GM23248 (cell line): ENCODE measurements at places on chromosomes 1 and 21. TPM values are rescaled to one million over a fixed set of nuclear protein-coding genes. Genes with fewer than 3 reads are reported as not detected.

DNA sequence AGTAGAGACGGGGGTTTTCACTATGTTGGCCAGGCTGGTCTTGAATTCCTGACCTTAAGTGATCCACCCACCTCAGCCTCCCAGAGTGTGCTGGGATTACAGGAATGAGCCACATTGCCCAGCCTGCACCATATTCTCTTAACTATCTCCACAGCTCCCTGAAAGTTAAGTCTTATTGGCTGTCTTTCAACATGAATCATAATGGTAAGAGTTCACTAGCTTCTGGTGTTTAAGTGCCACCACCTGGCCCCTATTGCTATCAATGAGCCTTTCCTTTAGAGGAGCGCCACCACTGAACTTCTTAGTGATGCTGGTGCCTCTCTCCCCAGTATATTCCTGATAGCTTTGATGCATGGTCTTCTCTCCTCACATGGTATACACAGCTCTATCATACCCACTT lies 15.7 kb downstream of the ZFYVE9 start:
- DNase-seq, result peak; percentile 64

CGN gene
- 0.06 TPM in 1 of 2 replicates, not detected in the other for polyA plus RNA-seq

DNA sequence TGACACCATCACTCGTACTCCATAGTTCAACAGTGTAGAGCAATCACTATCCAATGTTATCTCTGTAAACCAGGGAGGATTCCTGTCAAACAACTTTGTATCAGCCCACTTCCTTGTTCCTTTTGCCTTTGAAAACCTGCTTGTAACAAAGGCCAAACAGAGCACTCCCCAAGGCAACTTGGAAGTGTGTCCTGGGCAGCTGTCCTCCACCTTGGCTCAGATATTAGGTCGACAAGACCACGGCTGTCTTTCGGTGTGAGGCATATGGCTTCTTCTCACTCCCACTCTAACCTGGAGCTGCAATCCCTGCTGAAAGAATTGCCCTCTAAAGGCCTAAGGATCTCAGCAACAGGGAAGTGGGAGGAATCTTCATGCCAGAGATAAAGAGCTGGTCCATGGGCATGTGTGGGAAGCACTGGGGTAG lies 66.7 kb downstream of the ITPKB start:
- DNase-seq, result no peak

OR2L3 gene
- polyA plus RNA-seq, result not detected in 2 replicates

- DNase-seq, result no peak
Measured at GRCh38 chr21:36035381-36035791, 24.9 kb downstream of the SETD4 start.

- peak; percentile 30 for DNase-seq
Measured at GRCh38 chr1:52633291-52633754, 355 bp downstream of the SHISAL2A start.

GRCh38 chr1:3196577-3197245 lies 127.7 kb downstream of the PRDM16 start:
- DNase-seq, result no peak

- no peak for DNase-seq
Measured at GRCh38 chr1:115084902-115085511, 4.3 kb downstream of the TSPAN2 start.

DNA sequence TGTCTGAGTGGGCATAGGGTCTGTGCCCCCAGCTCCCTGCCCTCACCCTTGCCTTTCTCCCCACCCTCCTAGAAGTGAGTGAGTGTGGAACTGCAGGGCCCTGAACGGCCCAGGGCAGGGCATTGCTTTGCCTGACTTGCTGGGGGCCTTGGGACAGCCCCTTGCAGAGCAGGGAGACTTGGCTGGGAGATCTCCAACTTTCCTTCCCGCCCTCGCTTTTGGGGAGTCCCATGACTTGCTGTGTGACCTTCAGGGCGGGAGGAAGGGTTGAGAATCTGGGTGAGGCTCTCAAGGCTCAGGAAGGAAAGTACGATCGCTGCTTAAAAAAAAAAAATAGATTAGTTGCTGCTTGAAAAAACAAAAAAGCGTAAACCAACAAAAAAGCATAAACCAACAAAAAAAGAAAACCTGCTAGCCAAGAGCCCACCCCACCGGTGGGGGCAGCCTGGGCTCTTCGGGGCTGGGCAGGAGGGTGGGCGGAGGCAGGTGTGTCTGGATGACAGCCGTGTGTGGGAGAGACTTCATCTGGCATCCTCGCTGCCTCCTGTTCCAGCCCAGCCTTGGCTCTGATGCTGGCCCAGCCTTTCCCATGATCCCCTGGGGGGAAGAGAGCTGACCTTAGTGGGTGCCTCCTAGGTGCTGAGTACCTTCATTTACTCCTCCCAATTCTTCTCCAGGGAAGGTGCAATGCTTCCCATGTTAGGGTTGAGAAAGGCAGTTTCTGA lies 6.5 kb downstream of the NBL1 start:
- DNase-seq, result peak; percentile 41

DNA sequence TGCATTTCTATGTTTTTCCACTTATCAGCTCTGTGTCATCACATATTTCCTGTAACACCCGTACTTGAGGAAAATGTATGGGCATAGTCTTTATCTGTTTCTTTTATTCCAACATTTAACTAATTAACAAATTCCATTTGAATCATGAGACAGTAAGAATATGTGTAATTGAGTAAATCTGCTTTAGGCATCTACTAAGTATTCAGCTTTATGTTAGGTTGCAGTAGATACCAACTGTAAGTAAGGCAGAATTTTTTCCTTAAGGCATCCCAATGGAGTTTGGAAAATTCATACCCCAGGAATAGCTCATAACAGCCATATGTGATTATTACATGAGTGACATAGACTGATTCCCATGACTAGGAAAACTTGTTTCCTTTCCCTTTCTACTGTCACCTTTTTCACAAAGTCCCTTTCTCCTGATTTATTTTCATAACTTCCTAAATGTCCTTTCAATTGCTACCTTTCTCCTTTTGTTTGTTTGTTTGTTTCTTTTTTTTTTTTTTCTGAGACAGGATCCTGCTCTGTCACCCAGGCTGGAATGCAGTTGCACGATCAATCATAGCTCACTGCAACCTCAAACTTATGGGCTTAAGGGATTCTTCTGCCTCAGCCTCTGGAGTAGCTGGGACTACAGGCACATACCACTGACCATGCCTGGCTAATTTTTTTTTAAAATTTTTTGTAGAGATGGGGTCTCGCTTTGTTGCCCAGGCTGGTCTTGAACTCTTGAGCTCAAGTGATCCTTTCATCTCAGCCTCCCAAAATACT lies 59.8 kb upstream of the CACYBP start:
- no peak for DNase-seq

NBPF8 gene
- 4.1 and 4.8 TPM in 2 replicates for polyA plus RNA-seq

DNA sequence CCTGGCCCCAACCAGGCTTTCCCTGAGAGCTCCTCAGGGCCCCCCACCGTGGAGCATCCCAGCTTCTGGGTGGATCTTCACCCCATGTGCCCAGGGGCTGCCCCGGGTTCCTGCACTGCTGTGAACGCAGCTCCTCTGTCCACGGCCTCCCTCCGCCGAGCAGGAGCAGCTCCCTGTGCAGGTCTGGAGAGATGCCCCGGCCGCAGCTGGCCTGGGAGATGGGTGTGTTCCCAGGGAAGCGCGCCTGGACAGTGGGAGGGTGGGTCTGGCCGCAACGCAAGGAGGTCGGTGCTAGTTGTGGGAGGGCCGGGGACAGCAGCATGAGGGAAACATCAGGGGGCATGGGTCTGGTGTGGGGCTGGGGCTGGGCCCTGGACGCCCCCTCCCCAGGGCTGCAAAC lies 71.3 kb downstream of the MORN1 start:
- DNase-seq, result no peak

DNA sequence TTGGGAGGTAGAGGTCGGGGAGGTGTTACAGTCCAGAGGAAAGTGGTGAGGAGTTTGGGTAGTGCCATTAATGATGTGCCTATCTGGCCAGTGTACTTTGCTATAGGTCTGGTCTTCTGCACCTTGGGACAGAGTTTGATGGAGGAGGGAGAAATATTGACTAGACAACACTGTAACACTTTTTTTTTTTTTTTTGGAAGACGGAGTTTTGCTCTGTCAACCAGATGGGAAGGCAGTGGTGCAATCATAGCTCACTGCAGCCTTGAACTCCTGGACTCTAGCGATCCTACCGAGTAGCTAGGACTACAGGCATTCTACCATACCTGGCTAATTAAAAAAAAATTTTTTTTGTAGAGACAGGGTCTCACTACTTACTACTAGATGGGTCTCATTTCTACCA lies 1.9 kb downstream of the SCP2 start:
- DNase-seq, result no peak

GRCh38 chr1:50348449-50349241 lies 74.6 kb downstream of the DMRTA2 start:
- peak; percentile 78 for DNase-seq

DNA sequence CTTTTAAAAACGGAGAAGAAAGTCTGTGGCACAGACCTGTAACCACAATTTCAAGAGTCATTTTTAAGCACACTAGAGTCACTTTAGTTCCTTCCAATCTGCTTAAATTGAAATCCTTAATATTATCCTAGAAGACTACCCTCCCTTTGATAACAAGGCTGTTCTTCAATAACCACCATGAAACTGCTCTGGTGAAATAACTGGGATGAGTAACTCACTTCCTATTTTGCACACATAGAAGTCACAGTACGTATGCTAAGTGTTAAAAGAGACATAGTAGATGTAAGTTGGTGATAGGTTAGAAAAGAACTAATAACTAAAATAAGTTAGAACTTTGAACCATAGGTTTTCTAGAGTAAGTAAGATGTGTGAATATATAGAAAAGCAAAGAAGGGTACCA lies 107.8 kb downstream of the NME7 start:
- DNase-seq, result no peak

DNA sequence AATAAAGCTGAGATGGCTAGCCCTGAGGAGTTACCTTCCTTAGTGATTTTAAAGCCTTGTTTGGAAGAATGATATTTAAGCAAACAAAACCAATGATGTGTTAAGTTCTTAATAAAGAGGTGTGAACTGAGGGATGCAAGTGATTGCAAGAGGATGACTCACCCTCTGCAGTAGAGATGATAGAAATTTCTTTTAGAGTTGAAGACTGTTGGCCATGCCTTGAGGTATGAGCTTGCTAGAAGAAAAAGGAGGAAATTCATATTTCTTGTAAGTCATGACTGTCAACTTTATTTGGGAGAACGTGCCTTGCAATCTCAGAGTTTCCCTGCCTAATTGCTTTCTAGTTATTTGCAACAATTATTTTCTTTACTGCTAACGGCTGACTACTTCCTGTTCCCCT lies 94.7 kb downstream of the PLA2G4A start:
- DNase-seq, result peak; percentile 22

GRCh38 chr1:6861075-6861724 lies 75.9 kb downstream of the CAMTA1 start:
- no peak for DNase-seq

CENPF gene
- 24.2 and 29.1 TPM in 2 replicates for polyA plus RNA-seq

GRCh38 chr1:227768125-227768439 lies 32.8 kb downstream of the SNAP47 start:
- no peak for DNase-seq

GJC2 gene
- polyA plus RNA-seq, result 0.08 and 0.14 TPM in 2 replicates

GRCh38 chr1:6419397-6419803 lies 319 bp downstream of the HES2 start:
- DNase-seq, result peak; percentile 20

CFAP74 gene
- polyA plus RNA-seq, result not detected in 2 replicates

- DNase-seq, result no peak
Measured at GRCh38 chr21:43911015-43911934, 46.3 kb downstream of the AGPAT3 start.

GRCh38 chr1:53075206-53075605 lies 13.2 kb downstream of the PODN start:
- DNase-seq, result no peak

- peak; percentile 38 for DNase-seq
Measured at GRCh38 chr1:174836543-174836942, 163.2 kb upstream of the CACYBP start.

GRCh38 chr1:204128464-204128963 lies 23.3 kb downstream of the ETNK2 start:
- DNase-seq, result peak; percentile 30

GRCh38 chr1:95332754-95333153 lies 98.7 kb downstream of the RWDD3 start:
- no peak for DNase-seq

DNA sequence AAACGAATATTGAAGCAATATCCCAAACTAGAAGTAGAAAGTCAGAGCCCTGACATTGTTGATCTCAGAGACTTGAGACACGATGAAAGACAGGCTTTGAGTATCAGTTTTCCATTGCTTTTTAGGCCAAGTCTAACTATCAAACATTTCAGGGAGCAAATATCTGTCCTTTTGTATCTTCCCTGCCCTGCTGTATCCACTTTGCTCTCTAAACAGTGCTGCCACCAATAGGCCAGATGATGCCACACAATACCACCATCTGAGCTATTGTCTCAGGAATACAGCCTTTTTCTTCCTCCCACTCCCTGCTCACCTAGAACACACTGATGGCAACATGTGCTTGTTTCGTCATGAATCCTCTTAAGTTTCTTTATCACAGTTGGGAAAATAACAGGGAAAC lies 62.6 kb upstream of the SPAG17 start:
- peak; percentile 38 for DNase-seq

DNA sequence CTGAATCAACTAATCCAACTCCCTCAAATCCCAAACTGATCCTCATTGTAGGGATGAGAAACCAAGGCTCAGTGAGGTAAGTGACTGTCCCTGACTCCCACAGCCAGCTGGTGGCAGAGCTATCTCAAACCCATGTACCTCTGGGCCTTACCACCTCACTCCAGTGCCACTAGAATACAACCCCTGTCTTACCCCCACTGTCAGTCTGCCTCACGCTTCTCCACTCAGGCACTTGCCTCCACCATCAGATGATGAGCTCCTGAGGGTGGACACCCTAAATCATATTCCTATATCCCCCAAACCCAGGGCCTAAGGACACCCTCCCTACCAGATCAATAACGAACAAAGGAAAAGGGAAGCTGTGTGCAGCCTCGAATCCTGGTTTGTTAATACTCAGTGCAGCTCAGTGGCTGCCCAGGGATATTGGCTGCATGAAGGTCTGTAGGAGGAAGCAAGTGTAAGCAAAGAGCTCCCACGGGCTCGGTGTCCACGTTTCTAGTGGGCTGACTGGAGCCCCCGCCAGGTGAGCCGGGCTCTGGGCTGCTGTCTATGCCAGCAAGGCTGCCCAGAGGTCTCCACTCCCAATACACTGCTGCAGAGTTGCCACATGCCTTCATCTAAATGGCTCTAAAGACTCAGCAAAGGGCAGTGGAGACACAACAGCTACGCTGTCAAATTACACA lies 533.4 kb downstream of the MATN1 start:
- DNase-seq, result no peak

C8A gene
- polyA plus RNA-seq, result not detected in 2 replicates
